ENCODE measurements at places on chromosomes 12 and 14. TPM values are rescaled to one million over a fixed set of nuclear protein-coding genes. Genes with fewer than 3 reads are reported as not detected.

The RHOF gene
- total RNA-seq: 26.8 TPM

The ASIC1 gene
- 1.5 TPM for total RNA-seq

The C12orf54 gene
- total RNA-seq: not detected

The GRIP1 gene
- total RNA-seq: not detected

The HOXC10 gene
- not detected for total RNA-seq

The NOVA1 gene
- total RNA-seq: 1.7 TPM

The CCDC196 gene
- total RNA-seq: not detected

The LIN7A gene
- total RNA-seq: 18.3 TPM

The ASB2 gene
- total RNA-seq: 0.15 TPM

The FAM186B gene
- total RNA-seq: under 0.01 TPM

The BLTP3B gene
- 14.0 TPM for total RNA-seq

The KRT78 gene
- total RNA-seq: not detected

The CORO1C gene
- total RNA-seq: 223 TPM

The TNFAIP2 gene
- 32.4 TPM for total RNA-seq

The NFE2 gene
- total RNA-seq: 0.15 TPM

The COL2A1 gene
- 0.17 TPM for total RNA-seq

The CRADD gene
- total RNA-seq: 41.0 TPM

The TPH2 gene
- total RNA-seq: not detected

The SLC38A6 gene
- 14.1 TPM for total RNA-seq

The CDCA3 gene
- total RNA-seq: 118 TPM

The CBLN3 gene
- total RNA-seq: 0.74 TPM

The LRRIQ1 gene
- 2.1 TPM for total RNA-seq

The BAG5 gene
- total RNA-seq: 14.4 TPM

The GZMH gene
- total RNA-seq: not detected

The TMPRSS12 gene
- total RNA-seq: not detected

The CPSF2 gene
- total RNA-seq: 31.7 TPM

The KCNH3 gene
- 2.2 TPM for total RNA-seq

The PLBD2 gene
- total RNA-seq: 20.0 TPM

The HPD gene
- total RNA-seq: 0.84 TPM

The KRT6A gene
- total RNA-seq: 0.30 TPM

The ACOT6 gene
- total RNA-seq: not detected

The PITPNM2 gene
- 5.1 TPM for total RNA-seq

The AMDHD1 gene
- total RNA-seq: not detected

The FGF6 gene
- not detected for total RNA-seq

The LALBA gene
- not detected for total RNA-seq

The STYK1 gene
- total RNA-seq: not detected

The GPR135 gene
- 0.84 TPM for total RNA-seq
